HFFc6 (cell line): ENCODE measurements at places on chromosomes 13 and 19.

- H3K4me1 ChIP-seq = peaks cover 5% of the 10 kb centered on the region; the same call in 1 of the 2 replicates
- no peak overlapping the region for H3K4me3 ChIP-seq
- peaks cover 16% of the 10 kb centered on the region for H3K36me3 ChIP-seq
- peaks cover 5% of the 10 kb centered on the region for H3K27me3 ChIP-seq
- no peak overlapping the region for H3K27ac ChIP-seq
- no peak for DNase-seq
Measured at GRCh38 chr19:40254714-40255418, 28.4 kb upstream of the CCNP start.

- H3K4me3 ChIP-seq = no peak overlapping the region
- H3K36me3 ChIP-seq = peaks cover 25% of the 10 kb centered on the region
- H3K27me3 ChIP-seq = peaks cover 1% of the 10 kb centered on the region
- no peaks in the 10 kb centered on the region for H3K4me1 ChIP-seq
Measured at GRCh38 chr19:5103812-5104410, 135.0 kb downstream of the KDM4B start.

DNA sequence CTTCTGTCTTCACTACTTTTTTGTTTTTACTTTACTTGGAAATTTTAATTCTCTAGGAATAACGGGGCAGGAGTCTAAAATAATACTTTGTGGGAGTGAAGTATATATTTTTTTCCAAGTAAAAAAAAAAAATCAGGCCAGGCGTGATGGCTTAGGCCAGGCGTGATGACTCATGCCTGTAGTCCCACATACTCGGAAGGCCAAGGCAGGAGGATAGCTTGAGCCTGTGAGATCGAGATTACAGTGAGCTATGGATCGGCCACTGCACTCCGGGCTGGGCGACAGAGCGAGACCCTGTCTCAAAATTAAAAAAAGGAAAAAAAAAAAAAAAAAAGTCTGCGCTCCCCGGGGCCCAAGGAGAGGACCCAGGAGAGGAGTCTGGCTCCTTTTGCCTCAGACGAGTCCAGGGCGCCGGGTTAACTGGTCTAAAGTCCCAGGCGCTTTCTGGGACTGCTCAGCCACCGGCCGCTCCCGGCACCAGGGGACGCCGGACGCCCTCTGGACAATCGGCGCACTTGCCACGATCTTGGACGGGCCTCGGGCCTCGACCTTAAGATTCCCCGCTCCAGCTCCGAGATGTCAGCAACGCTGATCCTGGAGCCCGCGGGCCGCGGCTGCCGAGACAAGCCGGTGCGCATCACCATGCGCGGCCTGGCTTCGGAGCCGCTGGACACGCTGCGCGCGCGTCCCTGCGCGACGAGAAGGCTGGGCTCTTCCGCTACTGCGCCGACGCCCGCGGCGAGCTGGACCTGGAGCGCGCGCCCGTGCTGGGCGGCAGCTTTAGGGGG lies 2.7 kb upstream of the ZFP82 start:
- H3K4me3 ChIP-seq = no peak overlapping the region
- peaks cover 7% of the 10 kb centered on the region; the same call in 1 of the 2 replicates for H3K4me1 ChIP-seq
- peaks cover 4% of the 10 kb centered on the region; the same call in 1 of the 2 replicates for H3K27me3 ChIP-seq
- DNase-seq = no peak
- no peak overlapping the region for H3K27ac ChIP-seq
- H3K36me3 ChIP-seq = peaks cover 26% of the 10 kb centered on the region

DNA sequence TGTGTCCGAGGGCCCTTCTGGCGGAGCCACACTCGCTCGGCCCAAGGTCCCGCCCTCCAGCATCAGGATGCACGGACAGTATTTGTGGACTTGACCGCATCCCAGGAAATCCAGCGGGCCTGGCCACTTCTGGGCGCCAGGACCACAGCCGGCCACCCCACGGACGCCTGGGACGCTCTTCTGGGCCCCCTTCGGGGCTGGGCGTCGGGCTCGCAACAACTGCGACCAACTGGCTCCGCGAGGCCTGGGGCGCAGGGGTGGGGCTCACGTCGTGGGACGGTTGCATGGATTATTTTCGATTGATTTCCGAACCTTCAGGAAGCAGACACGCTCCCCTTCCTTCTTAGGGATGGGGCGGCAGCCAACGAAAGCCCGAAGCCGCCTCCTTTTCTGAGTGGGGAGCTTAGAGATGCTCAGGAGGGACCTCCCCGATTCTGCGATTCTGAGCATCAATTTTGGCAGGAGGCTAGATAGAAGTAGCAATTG lies 521 bp upstream of the NUP58 start:
- peaks cover 1% of the 10 kb centered on the region for H3K27me3 ChIP-seq
- H3K4me1 ChIP-seq = peaks cover 31% of the 10 kb centered on the region
- peak overlapping the region; percentile 97 for H3K4me3 ChIP-seq
- H3K36me3 ChIP-seq = peaks cover 23% of the 10 kb centered on the region
- DNase-seq = no peak

DNA sequence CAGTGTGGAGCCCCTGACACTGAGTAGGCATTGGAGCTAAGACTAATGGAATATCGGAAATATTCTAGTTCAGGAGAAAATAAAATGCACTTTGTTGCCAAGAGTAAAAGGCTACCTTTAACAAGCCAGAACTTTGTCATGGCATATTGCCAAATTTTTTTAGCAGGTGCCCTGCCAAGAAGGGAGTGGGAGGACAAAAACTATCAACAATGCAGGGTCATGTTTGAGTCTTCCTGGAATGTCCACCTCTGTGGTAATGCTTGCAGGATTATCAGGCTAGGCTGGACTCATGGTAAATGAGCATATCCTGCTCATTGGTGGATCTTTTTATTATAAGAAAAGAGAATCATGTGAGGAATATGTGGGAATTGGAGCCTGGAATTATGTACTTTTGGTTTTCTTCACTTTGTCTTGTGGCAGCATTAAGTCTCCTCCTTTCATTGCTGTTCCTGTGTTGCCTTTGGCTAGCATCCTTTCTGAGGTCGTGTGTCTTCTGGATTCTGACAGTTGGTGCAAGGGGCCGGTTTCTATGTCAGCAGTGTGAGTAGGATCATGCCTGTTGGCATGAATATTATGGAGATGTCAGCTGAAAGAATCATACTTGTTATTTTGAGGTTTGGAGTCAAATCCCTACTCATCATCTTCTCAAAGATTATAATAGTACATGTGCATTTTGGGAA lies 122.9 kb upstream of the SPRY2 start:
- H3K4me3 ChIP-seq = no peak overlapping the region
- H3K36me3 ChIP-seq = no peaks in the 10 kb centered on the region
- DNase-seq = no peak
- no peak overlapping the region for H3K27ac ChIP-seq
- H3K27me3 ChIP-seq = no peaks in the 10 kb centered on the region

GRCh38 chr13:29131881-29132668 lies 311.9 kb downstream of the MTUS2 start:
- no peak overlapping the region for H3K4me3 ChIP-seq
- no peak for DNase-seq
- H3K4me1 ChIP-seq = no peaks in the 10 kb centered on the region
- H3K27me3 ChIP-seq = peaks cover 5% of the 10 kb centered on the region

DNA sequence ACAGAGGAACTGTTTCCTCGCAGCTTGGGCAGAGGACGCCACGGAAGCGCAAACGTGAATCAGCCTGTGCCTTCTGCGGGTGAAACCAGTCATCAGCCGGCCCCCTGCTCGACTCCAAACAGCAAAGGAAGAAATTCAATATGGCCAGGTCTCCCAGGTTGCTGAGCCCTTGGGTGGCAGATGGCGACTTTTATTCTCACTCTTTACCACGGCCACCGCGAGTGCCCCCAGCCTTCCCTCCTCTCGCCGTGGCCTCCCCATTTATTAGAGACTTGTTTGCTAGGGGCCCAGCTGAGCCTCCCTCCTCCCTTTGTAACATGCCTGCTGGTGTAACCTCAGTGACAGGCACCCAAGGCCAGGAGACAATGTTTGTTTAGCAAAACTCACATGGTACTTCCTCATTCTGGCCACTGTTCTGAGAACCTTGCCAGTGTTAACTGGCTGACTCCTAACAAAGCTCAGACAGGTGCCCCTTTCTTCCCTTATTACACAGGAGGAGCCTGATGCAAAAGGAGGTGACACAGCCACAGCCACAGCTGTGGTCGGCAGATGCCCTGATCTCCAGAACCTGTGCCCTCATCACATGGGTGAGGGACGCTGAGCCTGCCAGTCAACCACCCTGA lies 5.8 kb downstream of the RAB20 start:
- H3K36me3 ChIP-seq = no peaks in the 10 kb centered on the region
- no peak overlapping the region for H3K27ac ChIP-seq
- DNase-seq = no peak
- H3K4me1 ChIP-seq = peaks cover 16% of the 10 kb centered on the region

DNA sequence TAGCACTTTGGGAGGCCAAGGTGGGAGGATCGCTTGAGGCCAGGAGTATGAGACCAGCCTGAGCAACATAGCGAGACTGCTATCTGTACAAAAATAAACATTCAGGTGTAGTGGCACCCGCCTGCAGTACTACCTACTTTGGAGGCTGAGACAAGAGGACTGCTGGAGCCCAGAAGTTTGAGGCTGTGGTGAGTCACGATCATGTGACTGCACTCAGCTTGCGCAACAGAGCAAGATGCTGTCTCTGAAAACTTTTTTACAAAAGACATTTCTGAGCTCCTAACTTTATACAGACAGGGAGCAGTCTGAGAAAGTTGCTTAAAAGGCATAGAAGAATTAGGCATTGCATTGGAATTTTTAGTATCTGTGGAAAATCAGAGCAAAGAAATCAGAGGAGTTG lies 10.4 kb upstream of the TBC1D4 start:
- no peak overlapping the region for H3K4me3 ChIP-seq
- H3K36me3 ChIP-seq = peaks cover 5% of the 10 kb centered on the region; the same call in 1 of the 2 replicates
- no peaks in the 10 kb centered on the region for H3K27me3 ChIP-seq
- peak; percentile 75 for DNase-seq

- H3K4me3 ChIP-seq = no peak overlapping the region
- no peak overlapping the region for H3K27ac ChIP-seq
- no peaks in the 10 kb centered on the region for H3K4me1 ChIP-seq
- DNase-seq = no peak
- no peaks in the 10 kb centered on the region for H3K27me3 ChIP-seq
Measured at GRCh38 chr13:25906191-25906661, 145.6 kb downstream of the SHISA2 start.

GRCh38 chr13:108332791-108333190 lies 63.3 kb downstream of the TNFSF13B start:
- no peak overlapping the region for H3K27ac ChIP-seq
- H3K4me3 ChIP-seq = no peak overlapping the region
- DNase-seq = no peak
- H3K4me1 ChIP-seq = no peaks in the 10 kb centered on the region
- peaks cover 2% of the 10 kb centered on the region for H3K27me3 ChIP-seq
- H3K36me3 ChIP-seq = no peaks in the 10 kb centered on the region

- peaks cover 13% of the 10 kb centered on the region for H3K27me3 ChIP-seq
- no peaks in the 10 kb centered on the region for H3K4me1 ChIP-seq
- H3K36me3 ChIP-seq = no peaks in the 10 kb centered on the region
- no peak for DNase-seq
Measured at GRCh38 chr19:17358395-17358794, 18.7 kb downstream of the PLVAP start.

DNA sequence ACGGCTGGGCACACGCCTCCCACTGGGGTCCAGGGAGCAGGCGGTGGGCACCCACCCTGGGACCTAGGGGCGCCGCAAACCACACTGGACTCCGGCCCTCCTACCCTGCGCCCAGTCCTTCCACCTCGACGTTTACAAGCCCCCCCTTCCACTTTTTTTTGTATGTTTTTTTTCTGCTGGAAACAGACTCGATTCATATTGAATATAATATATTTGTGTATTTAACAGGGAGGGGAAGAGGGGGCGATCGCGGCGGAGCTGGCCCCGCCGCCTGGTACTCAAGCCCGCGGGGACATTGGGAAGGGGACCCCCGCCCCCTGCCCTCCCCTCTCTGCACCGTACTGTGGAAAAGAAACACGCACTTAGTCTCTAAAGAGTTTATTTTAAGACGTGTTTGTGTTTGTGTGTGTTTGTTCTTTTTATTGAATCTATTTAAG lies 1.6 kb downstream of the JUNB start:
- peak overlapping the region; percentile 94 for H3K27ac ChIP-seq
- peaks cover 4% of the 10 kb centered on the region for H3K36me3 ChIP-seq
- H3K4me1 ChIP-seq = peaks cover 47% of the 10 kb centered on the region
- DNase-seq = no peak

- DNase-seq = peak; percentile 59
- H3K27ac ChIP-seq = peak overlapping the region; percentile 67
- H3K27me3 ChIP-seq = peaks cover 1% of the 10 kb centered on the region
- peaks cover 18% of the 10 kb centered on the region for H3K4me1 ChIP-seq
Measured at GRCh38 chr13:48009284-48009683, 8.2 kb upstream of the SUCLA2 start.

DNA sequence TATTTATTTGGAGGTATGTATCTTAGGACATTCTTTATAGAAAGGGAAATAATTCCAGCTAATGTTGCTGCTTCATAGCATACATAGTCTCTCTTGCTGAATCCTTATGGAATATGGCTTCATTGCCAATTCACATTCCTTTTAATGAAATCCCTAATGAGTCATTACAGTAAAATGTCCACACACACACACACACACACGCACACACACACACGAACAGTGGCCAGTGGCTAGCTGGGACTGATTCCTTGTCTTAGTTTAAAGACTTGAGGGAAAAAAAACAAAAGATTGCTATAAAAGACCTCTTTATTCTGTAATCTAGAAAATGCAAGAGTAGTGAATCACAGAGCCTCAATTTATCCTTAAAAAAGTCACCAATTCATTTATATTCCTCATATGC lies 301.6 kb downstream of the SLITRK6 start:
- H3K4me3 ChIP-seq = 0 out of 2 replicates have a peak overlapping the region, but pooled peaks have one; percentile 20
- peaks cover 36% of the 10 kb centered on the region for H3K4me1 ChIP-seq
- no peaks in the 10 kb centered on the region for H3K27me3 ChIP-seq
- H3K27ac ChIP-seq = peak overlapping the region; percentile 70
- DNase-seq = peak; percentile 84
- H3K36me3 ChIP-seq = no peaks in the 10 kb centered on the region

DNA sequence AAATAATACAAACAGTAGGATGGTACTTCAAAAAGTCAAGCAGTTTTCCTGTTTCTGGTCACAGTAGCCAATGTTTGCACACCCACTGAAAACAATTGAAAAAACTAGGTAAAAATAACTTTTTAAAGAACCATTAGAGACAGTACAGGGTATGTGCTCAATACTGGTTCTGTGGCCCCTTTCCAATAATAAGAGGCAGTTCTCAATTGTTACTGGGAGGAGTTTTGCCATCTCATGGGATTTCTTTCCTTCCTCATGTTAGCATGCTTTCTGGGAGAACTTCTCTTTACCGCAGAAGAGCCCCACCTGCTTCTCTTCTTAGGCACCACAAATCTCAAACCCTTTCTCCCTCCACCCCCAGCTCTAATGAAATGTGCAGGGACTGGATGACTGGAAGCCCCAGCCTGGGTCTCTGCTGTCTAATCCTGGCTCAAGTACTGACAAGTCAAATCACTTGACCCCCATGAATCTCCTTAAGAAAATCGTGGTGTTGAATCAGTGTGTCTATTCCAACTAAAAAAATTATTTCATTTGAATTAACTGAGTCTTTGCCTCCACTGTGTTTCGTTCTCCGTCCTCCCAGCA lies 14.6 kb downstream of the METTL21C start:
- no peak overlapping the region for H3K4me3 ChIP-seq
- DNase-seq = no peak
- H3K36me3 ChIP-seq = peaks cover 46% of the 10 kb centered on the region
- H3K27me3 ChIP-seq = peaks cover 2% of the 10 kb centered on the region

DNA sequence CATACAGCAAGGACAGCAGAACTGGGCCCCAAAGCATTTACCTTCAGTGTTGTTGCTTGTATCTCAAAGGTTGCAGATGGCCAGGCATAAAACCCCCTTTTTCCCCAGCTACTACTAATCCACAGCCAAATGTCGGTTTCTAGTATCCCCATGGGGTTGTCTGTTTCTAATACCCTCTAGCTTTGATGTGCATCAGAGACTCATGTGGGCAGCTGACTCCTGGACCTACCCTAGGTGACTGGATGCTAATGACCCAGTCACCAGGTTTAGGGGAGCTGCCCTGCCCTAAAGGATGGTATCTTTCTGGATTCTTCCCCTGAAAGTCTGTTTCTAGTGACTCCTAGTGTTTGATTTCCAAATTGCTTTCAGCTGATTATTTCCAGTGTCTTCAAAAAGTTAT lies 23.9 kb downstream of the TJP3 start:
- peaks cover 16% of the 10 kb centered on the region for H3K27me3 ChIP-seq
- H3K36me3 ChIP-seq = no peaks in the 10 kb centered on the region
- H3K4me1 ChIP-seq = peaks cover under 1% of the 10 kb centered on the region; the same call in 1 of the 2 replicates
